ENCODE measurements at places on chromosomes 13 and 19.

DNA sequence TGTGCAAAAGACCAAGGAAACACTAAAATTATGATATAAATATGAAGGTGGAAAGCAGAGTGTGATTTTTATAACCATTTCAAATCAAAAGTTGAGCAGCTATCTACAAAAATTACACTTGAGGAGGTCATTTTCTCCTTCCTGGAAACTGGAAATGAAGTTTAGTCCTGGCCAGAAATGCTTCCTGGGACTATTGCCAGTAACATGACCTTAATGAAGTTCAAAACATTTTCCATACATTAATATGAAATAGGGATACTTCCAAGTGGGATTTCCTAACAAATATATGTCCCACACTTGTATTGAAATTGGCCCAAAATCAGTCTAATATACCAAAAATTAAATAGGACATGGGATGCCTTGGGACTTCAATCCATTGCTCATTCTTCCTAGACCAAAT is 1556.8 kb upstream of the MIR17HG start:
- DNase-seq: no peak

DNA sequence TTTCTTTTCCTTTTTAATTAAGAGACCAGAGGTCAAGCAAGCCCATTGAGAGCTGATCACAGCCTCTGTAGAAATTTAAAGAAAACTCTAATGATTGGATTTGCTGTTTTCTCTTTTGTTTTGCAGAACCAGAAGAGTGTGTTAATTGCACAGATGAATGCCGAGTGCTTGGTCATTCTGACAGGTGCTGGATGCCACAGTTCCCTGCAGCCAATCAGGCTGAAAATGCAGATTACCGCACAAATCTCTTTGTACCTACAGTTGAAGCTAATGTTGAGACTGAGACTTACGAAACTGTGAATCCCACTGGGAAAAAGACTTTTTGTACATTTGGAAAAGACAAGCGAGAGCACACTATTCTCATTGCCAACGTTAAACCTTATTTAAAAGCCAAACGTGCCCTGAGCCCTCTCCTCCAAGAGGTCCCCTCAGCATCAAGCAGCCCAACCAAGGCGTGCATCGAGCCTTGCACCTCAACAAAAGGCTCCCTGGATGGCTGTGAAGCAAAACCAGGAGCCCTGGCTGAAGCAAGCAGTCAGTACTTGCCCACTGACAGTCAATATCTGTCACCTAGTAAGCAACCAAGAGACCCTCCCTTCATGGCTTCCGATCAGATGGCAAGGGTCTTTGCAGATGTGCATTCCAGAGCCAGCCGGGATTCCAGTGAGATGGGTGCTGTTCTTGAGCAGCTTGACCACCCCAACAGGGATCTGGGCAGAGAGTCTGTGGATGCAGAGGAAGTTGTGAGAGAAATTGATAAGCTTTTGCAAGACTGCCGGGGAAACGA is 93.1 kb downstream of the PCDH17 start:
- no peak for DNase-seq

GRCh38 chr19:690203-690602 is 5.0 kb downstream of the PRSS57 start:
- DNase-seq: no peak

DNA sequence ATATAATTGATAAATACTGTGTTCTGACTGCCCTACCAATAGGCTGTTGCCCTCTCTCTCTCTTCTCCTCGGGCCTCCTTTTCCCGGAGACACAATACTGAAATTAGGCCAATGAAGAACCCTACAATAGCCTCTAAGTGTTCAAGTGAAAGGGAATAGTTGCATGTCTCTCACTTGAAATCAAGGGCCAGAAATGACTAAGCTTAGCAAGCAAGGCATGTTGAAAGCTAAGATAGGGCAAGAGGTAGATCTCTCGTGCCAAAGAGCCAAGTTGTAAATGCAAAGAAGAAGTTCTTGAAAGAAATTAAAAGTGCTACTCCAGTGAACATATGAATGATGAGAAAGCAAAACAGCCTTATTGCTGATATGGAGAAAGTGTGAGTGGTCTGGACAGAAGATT is 13.3 kb downstream of the KATNAL1 start:
- no peak for DNase-seq

GRCh38 chr19:45469945-45470761 is 2.4 kb downstream of the FOSB start:
- DNase-seq: no peak

DNA sequence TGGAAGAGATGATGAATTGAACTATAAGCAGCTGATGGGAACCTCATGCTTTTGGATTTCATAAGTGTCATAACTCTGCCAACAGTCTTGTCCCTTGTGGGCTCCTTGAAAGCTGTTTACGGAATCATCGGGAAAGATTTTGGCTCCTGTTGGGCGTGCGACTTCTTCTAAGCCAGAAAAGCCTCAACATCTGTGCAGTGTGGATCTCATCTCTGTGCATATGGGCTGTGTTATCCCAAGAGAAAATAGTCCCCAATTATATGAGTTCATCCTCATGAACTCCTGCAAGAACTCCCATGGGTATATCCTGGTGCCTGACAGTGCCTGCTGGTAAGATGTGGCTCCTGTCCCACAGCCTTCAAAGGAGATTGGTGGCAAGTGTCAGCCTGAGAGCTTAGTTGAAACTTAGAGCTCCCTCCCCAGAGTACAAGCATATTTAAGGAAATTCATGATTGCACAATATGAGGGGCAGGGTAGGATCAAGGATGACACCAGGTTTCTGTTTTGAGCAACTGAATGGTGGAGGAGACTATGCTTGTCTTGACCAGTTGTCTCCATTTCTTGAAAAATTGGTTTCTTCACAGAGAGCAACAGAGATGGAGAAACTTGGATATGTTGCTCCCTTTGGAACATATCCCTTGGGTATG is 243.5 kb downstream of the ITGBL1 start:
- no peak for DNase-seq

GRCh38 chr19:55383279-55384130 is 587 bp downstream of the TMEM238 start:
- DNase-seq: peak; percentile 47

GRCh38 chr13:43185226-43185625 is 161.8 kb downstream of the DNAJC15 start:
- no peak for DNase-seq

Measured in naive thymus-derived CD4-positive, alpha-beta T cell (primary cell).